ENCODE measurements at places on chromosomes 6 and 20.
A peak's percentile ranks its signal among the peaks of the same experiment; 100 is the strongest.

GRCh38 chr6:51350308-51350904, 531.7 kb downstream of the TFAP2B start:
- no peaks in the 10 kb centered on the region for H3K36me3 ChIP-seq
- no peaks in the 10 kb centered on the region for H3K4me1 ChIP-seq
- H3K4me3 ChIP-seq = no peak overlapping the region
- no peaks in the 10 kb centered on the region for H3K27me3 ChIP-seq
- no peak for DNase-seq

- H3K27me3 ChIP-seq = no peaks in the 10 kb centered on the region
- H3K27ac ChIP-seq = peak overlapping the region; percentile 33
- no peaks in the 10 kb centered on the region for H3K36me3 ChIP-seq
- H3K4me3 ChIP-seq = peak overlapping the region; percentile 35
- H3K4me1 ChIP-seq = no peaks in the 10 kb centered on the region
Observed at GRCh38 chr6:148559848-148560433, 186.9 kb upstream of the UST start.

DNA sequence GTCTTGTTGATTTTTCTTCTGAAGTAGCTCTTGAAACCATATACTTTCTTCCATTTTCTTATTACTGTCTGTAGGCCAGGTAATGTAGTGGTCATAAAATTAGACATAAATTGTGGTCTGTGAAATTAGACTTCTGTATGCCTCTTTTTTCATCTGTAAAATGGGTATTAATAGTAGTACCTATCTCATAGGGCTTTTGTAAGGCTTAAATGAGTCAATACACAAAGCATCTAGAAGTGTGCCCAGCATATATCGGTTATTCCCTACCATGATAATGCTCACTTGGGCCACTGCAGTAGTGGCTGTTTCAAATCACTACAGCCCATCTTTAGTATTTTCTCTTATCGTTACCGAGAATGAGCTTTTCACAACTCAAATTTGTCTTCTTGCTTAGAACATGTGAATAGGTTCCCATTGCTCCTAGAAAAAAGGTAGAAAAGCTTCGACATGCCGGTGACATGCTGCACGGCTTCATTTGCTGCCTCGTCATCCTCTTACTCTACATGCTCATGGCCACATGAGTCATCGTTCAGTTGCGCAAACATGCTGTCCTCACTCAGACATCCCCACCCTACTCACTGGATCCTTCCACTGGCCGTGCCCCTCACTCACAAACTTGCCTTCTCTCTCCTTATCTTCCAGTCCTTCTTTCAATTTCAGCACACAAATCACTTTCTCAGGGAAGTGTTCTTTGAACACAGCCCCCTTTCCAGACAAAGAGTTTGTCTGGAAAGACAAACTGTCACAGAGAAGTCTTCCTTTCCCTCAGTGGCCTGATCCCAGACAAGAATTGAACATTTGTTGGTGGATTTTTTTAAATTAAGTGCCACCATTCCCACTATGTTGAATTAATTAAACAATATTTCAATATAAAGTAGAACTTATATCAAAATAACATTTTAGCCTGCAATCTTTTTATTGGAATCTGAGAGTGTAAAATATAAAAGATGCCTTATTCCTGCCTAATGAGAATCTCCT, 32.2 kb upstream of the ERVFRD-1 start:
- H3K4me3 ChIP-seq = no peak overlapping the region
- H3K27ac ChIP-seq = no peak overlapping the region
- no peaks in the 10 kb centered on the region for H3K36me3 ChIP-seq
- no peaks in the 10 kb centered on the region for H3K27me3 ChIP-seq
- DNase-seq = peak; percentile 54

DNA sequence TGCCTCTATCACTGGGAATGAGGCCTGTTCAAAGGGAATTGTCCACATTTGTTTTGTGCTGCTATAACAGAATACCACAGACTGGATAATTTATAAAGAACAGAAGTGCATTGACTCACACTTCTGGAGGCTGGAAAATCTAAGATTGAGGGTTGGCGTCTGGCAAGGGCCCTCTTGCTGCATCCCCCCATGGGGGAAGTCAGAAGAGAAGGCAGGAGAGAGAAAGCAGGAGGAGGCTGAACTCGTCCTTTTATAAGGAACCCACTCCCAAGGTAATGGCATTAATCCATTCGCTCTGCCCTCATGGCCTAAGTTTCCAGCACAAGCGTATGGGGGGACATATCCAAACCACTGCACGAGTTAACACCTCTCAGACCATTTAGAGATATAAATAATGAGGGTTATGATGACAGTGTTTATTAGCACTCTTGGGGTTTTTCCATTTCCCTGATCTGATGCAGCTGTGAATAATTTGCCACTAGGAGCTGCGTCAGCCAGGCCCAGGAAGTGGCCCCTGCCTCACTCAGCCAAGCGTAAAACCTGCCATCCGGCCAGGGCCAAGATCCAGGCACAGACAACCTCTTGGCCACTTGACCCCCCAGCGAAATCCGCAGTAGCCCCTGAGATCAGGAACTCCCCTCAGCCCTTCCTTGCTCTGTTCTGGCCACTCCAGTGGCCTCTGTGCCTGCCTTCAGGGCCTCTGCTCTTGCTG, 14.2 kb upstream of the SLCO4A1 start:
- H3K27ac ChIP-seq = peak overlapping the region; percentile 6
- H3K27me3 ChIP-seq = no peaks in the 10 kb centered on the region
